Activated gamma-delta T cell treated with Interleukin-2 at 50 U/mL for 16 hours (primary cell): ENCODE measurements at places on chromosomes 4 and X.

DNA sequence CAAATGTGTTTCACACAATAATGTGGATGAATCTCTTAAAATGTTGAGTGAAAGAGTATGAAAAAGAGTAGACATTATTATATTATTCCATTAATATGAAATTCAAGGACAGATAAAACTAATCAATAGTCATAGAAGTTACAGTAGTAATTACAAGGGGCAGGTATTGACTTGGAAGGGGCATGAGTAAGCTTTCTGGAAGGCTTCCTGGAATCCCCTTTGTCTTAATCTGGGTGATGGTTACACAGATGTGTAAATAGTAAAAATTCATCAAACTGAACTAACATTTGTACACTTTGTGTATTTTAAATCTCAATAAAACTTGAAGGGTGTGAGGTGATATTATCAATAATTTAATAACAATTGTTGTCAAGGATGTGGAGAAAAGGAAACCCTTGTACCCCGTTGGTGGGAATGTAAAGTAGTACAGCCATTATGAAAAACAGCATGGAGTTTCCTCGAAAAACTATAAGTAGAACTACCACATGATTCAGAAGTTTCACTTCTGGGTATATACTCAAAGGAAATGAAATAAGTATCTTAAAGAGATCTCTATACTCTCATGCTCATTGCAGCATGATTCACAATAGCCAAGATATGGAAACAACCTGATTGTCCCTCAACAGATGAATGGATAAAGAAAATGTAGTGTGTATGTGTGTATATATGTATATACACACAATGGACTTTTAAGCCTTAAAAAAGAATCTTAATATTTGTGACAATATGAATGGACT, 96.9 kb upstream of the MID1IP1 start:
- no peak for DNase-seq

- DNase-seq, result no peak
Observed at GRCh38 chr4:726235-726787, 20.7 kb downstream of the PCGF3 start.

DNA sequence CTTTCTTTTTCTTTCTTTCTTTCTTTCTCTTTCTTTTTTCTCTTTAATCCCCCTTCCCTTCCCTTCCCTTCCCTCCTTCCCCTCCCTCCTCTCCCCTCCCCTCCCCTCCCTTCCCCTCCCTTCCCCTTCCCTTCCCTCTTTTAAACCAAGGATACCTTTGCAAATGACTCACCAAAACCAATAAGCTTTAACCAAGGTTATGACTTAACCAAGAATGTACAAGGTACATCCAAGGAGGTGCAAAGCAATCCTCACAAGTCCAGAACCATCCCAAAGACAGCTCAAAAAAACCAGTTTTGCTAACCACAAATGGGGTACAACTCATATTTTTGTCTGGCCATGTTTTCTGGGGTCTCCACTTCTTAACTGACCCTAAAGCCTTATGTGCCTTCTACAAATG, 174.7 kb upstream of the PPP1R2C start:
- DNase-seq, result no peak

DNA sequence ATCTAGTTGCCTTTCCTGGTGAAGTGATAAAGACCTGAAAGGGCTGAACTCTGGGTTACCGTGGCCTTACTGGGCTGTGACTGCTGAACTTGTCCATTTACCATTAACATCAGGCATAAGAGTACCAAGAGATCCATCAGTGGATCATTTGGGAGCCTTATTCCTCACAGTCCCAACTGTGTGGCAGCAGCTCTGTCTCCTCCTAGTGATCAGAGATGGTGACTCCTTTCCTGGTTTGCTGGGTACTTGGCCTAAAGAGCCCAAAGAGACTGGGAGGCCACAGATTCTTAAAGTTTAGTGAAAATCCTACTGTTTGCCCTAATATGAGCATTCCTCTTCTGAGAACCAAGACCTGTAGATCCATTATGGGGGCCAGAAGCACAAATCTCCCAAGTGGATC, 56.3 kb upstream of the ATP6AP2 start:
- no peak for DNase-seq

DNA sequence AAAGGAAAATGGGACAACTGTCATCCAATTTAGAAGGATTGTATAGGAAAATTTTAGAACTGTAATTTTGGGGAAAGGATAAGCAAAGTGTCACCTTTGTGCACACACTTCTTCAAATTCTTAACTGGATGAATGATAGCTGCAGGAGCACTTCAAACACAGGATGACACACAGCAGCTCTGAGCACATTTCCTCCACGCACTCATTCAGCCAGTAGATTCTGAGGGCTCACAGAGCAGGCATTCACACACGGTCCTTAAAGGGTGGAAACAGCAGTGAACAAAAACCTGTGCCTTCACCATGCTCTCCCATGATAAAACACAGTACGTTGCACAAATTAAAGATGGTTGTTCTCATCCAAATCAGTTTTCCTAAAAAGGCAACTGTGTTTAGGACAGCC, 38.5 kb upstream of the KLF3 start:
- no peak for DNase-seq

GRCh38 chr4:181323061-181323460, 920.1 kb upstream of the TENM3 start:
- DNase-seq, result no peak

GRCh38 chr4:188781655-188782054, 642.4 kb downstream of the TRIML1 start:
- no peak for DNase-seq

GRCh38 chr4:60805500-60806313, 394.4 kb upstream of the ADGRL3 start:
- DNase-seq, result no peak

GRCh38 chr4:78357122-78357521, 194.4 kb upstream of the ANXA3 start:
- DNase-seq, result no peak

DNA sequence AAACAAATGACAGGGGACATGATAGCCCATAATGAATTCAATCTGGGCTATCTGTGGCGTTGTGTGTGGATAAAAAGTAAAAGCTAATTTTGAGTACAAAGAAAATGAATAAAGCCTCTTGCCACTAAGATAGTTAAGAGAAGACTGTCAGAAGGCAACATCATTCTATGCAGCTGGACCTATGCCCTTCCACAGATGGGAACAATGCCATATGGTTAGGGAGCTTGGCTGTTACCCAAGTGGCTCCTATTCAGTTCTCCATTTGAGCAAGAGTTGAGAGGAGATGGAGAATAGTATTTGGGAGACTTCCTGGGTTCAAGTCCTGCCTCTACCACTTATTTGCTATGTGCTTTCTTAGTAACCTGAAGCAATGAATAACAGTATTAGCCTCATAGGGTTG, 107.7 kb downstream of the ANXA3 start:
- no peak for DNase-seq
